SK-N-MC (cell line): ENCODE measurements at places on chromosomes 2 and 18.

DNA sequence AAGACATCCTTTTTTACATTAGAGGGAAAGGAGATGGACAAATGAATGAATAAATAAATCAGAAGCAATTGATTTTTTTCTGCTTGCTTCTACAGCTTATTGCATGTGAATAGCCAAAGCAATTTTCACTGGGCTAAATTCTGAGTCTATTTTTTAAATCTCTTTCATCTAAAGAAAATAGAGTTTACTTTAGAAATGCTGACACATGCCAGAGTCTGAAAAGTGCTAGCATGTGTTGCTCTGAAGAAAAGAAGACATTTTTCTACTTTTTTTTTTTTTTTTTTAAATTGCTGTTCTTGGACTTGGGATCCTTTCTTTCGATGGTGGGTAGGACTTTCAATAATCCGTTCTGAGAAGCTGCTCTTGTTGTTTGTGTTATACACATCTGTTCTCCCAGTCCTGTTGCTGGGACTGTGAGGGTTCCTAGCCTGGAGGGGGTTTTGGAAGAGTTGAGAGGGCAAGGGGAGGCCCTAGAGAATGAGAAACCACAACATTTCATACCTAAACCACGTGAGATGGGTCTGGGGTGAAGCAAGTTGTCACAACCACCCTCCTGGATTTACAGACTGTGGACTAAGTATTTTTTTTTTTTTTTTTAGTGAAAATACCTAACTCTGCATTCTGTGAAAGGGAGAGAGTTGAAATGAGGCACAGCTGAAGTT, 193.5 kb downstream of the PRKCE start:
- DNase-seq, result no peak

- no peak for DNase-seq
These were observed 687 bp downstream of the CTDP1 start for GRCh38 chr18:79680100-79680879.

GRCh38 chr2:2165135-2165534, 165.9 kb downstream of the MYT1L start:
- DNase-seq, result no peak

GRCh38 chr2:65710356-65710755, 278.0 kb upstream of the SPRED2 start:
- no peak for DNase-seq

DNA sequence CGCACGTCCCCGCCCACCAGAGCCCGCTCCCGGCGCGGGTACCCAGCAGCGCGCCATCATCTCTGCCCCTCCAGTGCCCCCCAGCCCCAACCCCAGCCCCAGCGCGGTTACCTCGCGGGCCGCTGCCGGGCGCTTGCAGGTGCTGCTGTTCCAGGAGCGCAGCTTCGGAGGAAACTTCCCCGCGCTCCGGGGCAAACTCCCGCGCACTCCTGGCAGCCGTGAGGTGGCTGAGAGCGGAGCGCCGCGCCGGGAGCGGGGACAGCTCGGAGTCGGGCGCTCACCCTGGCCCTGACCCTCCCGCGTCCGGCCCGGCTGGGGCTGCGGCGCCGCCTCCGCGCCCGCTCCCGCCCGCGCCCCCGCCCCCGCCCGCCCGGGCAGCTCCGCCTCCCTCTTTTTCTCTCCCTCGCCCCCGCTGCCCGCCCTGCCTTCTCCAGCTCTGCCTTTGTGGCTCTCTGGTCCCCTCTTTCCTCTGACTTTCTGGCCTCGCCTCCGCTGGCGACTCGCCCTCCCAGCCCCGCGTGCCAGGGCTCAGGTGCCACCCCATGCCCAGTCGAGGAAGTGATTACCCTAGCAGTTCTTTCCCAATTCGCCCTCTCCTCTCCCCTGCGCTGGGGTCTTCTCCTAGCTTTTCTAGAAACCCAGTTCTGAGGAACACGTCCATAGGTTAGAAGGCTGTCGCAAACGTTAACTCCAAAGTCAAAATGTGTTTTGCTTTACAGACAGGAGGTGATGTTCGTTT, at the start of gene CHST9:
TSS of gene CHST9 (minus strand) at position 284 of the 739 bp plus-strand sequence. CDS start 42,499 bp downstream, outside the sequence.
- DNase-seq, result no peak

GRCh38 chr2:27320958-27321543, 1.8 kb downstream of the MPV17 start:
- no peak for DNase-seq

DNA sequence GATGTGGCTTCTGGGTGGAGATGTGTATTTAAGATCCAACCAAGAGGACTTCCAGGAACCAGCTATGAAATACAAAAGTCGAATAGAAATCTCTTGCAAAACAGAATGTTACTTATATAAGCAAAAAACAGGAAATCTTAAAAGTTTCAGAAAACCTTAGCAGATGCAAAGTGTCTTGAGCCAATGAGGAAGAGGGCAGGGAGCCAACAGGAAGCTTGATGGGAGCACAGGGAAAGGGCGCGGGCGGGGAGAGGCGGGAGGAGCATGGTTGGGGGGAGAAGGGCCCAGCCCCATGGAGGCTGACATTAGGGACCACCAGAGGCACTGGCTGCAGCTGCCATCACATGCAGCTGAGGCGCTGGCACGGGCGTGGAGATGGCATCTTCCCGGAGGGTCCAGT, 203.3 kb downstream of the SNTG2 start:
- DNase-seq, result no peak

- DNase-seq, result no peak
These were observed 45.1 kb downstream of the SLC9A4 start for GRCh38 chr2:102518170-102518569.

DNA sequence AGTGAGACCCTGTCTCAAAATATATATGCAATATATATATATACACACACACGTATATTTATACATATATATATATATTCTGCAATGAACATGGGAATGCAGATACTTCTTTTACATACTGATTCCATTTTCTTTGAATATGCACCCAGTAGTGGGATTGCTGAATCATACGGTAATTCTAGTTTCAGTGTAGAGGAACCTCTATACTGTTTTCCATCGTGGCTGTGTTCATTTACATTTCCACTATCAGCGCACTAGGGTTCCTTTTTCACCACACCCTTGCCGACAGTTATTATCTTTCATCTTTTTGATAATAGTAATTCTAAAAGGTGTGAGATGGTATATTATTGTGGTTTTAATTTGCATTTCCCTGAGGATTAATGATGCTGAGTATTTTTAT, 52.3 kb upstream of the SLC39A10 start:
- no peak for DNase-seq

DNA sequence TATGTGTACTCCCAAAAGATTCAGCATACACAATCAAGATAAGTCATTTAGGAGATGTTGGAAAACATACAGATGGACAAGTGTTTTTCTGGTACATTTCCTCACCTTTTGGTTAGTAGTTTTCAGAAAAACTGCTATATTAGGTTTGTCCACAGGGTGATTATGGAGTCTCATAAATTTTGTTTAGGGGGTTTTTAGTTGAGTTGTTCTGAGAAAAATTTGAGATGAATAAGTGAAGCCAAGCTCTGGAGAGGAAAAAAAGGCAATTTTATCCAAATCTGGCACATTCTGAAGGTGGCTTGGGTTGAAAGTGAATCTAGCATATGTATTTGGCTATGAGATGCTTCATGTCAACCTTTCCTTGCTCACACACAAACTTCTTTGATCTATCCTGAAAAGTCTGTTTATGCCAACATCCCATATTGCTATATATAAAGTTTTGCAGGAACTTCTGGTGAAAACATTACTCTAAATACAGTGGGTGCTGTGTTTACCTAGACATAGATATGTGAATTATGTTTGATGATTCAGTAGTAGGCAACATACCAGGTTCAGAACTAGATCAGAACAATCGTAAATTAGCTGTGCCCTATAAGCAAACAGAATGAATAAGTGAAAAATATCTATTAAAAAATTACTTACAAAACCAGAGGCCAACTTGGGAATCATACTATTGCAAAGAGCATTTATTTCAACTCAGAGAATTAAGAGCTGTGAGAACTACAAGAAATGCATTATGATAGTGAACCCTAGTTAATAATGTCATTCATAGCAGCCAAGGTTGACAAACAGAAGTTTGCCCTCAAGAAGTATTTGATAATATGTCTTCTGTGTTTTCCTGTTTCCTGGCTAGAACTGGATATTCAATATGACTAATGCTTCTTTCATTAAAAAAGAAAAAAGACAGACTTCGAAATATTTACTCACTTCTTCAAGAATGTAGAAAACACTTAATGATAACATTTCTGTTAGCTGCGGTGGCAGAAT, 552.0 kb downstream of the IRS1 start:
- no peak for DNase-seq

- DNase-seq, result peak; percentile 97
These were observed at the start of gene ZEB2 for GRCh38 chr2:144519934-144520731. Gene ZEB2, minus strand, starts transcription at chr2:144520119. Its CDS starts 2,769 bp downstream, at chr2:144517350.

DNA sequence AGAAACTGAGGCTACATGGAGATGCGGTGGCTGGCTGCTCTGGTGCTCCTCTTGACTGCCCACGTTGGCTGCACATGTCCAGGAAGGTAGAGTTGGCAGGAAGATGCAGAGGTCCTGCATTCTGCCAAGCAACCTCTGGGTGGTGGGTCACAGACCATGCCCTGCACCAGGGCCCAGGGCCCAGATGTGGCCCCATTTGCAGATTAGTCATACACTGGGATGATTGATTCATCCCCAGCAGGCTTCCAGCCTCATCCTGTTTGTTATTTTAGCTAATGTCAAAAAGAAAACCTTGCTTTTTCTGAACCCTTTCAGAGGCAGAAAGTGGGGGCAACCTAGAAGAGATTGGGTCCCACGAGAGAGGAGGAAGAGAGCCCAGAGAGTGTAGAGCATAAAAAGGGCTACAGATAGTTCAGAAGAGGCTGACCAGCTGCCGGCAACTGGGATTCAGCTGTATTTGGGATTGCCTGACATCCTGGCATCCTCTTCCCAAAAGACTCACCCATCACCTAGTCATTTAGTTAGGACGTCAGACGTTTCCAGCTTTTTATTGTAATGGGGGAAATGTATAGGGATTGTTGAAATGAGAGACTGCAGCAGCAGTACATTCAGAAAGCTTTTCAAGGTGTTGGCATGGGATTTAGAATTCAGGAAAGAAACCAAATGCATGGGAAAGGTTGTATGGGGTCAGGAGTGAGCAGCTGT, 101.9 kb downstream of the CTIF start:
- no peak for DNase-seq

DNA sequence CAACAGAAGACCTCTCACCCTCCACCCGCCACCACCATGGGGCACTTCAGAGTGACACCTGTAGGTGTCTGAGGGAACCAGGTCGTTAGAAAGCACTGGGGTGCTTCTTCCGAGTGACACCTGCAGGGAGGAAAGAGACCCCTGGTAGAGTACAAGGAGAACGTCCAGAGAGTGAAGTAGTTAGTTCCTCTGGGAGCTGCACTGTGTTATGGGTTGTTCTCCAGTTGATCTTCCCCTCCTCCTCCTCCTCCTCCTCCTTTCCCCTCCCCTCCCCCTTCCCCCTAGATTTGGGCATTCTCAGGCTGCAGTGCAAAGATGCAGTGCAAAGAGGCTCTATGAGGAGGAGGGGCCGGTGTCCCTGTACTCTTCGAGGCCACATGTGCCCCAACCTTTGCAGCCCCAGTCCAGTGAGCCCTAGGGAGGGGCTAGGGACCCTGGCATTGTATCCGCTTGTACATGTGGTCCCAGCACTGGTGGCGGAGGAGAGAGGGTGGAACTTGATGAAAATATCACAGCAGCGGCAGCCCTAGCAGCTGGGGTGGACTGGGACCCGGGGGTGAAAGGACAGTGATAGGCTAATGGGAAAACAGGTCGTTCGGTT, 850 bp downstream of the DNAJB2 start:
- DNase-seq, result no peak

DNA sequence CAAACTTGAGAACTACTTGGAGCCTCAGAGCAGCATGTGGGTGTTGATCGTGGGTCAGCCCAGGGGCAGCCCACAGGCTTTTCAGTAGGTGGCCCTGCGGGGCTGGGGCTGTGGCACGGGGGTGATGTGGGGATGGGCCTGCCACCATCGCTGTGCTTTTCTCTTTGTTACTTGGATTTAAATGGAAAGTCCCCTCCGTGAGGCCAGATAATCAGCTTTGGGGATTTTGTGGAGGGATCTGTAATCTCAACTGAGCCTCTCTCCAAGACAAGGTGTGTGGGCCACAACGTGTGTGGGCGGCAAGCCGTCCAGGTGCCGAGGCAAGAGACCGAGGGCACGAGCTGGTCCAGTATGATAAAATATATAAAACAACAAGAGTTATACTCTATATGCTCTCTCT, 16.7 kb downstream of the COLEC11 start:
- DNase-seq, result no peak

- DNase-seq, result no peak
These were observed 2.7 kb upstream of the DTYMK start for GRCh38 chr2:241689306-241689705.

DNA sequence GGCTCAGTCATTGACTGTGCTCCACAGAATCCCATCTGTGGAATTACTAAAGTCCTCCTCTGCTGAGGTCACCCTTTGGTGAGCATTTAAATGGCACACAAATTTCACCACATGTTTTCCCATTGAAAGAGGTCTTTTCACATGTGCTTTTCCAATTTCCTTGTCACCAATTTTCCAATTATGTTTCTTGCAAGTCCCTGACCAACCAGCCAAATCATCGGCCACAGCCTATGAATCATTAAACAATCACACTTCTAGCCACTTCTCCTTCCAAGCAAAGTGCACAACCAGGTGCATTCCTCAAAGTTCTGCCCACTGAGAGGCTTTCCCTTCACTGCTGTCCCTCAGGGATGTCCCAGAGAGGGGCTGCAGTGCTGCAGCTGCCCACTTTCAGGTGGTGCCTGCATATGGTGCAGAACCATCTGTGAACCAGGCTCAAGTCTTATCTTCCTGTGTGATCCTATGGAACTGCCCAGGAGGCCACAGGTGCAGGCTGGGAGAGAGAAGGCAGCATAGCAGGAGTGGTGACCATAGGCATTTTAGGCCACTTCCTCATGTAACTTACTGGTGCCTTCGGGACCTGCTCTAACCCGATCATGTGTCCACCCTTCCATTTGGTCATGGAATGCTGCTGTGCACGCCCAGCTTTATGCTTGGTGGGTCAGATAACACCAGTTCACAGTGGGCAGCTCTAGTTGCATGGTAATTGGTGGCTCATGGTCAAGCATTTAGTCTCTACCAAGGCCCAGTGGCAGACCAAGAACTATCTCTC, 153.0 kb downstream of the SEPTIN10 start:
- no peak for DNase-seq

GRCh38 chr18:44955825-44956224, 275.1 kb downstream of the SETBP1 start:
- no peak for DNase-seq

DNA sequence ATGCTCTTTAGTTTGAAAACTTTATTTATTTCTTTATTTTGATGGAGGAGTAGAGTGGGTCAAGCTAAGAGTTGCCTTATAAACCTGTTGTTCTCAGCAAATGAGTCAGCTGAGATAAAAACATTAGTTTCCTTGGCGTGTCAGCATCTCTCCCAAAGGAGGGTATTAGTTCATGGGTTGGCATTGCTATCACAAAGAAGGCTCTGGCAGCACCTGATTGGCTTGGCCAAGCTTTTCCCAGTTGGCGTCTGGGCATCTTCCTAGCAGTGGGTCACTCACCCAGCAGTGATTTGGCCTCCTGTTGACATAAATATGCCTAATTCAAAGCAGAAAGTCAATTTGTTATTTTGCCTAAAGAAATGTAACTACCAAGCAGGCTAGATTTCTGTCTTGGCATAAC, 200.7 kb upstream of the TNP1 start:
- no peak for DNase-seq

GRCh38 chr18:23145621-23146020, 10.3 kb downstream of the CABLES1 start:
- DNase-seq, result no peak
